ENCODE measurements at places on chromosomes 4 and X.

DNA sequence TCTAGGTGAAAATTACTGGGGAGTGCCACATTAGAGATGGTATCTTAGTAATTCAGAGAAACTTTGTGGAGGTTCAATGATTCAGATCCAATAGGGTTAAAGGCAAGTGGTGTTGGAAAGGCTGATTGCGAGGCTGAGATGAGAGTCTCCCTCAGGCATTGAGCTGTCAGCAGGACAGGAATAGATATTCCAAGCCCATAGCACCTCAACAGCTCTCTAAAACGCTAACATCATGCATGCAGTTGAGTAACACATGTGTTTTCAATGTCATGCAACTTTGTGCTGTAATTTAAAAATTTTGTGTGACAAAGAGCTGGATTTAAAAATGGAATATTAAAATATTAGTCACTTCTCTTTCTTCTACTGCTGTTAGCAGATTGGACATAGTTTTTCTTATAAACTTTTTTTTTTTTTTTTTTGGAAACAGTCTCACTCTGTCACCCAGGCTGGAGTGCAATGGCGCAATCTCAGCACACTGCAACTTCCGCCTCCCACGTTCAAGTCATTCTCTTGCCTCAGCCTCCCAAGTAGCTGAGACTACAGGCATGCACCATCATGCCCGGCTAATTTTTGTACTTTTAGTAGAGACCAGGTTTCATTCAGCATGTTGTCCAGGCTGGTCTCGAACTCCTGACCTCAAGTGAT lies 173.5 kb upstream of the C1QTNF7 start:
- no peak for DNase-seq

- no peak for DNase-seq
Observed at GRCh38 chr4:53313510-53313909, 52.4 kb downstream of the SCFD2 start.

GRCh38 chrX:79162076-79162475 lies 17.6 kb downstream of the GPR174 start:
- DNase-seq: no peak

DNA sequence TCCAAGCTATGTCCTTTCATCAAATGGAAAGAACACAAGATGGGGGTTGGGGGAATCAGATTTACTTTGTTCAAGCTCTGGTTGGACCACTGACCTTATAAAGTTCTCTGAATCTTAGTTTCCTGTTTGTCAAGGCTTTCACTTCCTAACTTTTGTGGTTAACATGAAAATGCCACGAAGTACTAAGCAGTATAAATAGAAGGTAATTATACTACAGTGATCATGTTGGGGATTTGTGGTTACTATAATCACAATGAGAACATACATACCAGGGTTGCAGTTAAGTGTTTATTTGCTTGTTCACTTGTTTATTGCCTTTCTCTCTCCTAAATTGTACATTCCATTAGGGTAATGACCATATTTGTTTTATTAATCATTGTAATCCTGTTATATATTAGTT lies 53.2 kb downstream of the SPRY1 start:
- no peak for DNase-seq
